Stimulated activated CD8-positive, alpha-beta memory T cell treated with anti-CD3 and anti-CD28 coated beads, Interleukin-7, amount 100 ng/mL, for 1 hour (primary cell): ENCODE measurements at places on chromosomes 2 and 18.

- no peak for DNase-seq
Measured at GRCh38 chr2:234703258-234703657, 206.4 kb upstream of the ARL4C start.

GRCh38 chr18:56030060-56030459, 442.1 kb upstream of the TCF4 start:
- no peak for DNase-seq

GRCh38 chr2:15562354-15563031, 1.4 kb upstream of the NBAS start:
- no peak for DNase-seq

DNA sequence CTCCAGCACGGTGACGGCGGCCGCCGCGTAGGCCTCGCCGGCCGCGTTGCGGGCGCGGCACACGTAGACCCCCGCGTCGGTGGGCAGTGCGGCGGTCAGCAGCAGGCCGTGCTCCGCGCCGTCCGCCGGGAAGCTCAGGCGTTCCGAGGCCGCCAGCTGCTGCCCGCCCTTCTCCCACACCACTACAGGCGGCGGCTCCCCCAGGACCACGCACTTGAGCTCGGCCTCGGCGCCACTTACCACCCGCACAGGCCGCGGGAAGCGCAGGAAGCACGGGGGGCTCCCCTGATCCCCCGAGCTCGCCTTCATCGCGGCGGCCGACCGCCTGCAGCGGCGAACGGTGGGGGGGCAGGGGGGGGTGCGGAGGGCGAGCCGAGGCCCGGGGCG, 422 bp downstream of the OBSL1 start:
- no peak for DNase-seq

DNA sequence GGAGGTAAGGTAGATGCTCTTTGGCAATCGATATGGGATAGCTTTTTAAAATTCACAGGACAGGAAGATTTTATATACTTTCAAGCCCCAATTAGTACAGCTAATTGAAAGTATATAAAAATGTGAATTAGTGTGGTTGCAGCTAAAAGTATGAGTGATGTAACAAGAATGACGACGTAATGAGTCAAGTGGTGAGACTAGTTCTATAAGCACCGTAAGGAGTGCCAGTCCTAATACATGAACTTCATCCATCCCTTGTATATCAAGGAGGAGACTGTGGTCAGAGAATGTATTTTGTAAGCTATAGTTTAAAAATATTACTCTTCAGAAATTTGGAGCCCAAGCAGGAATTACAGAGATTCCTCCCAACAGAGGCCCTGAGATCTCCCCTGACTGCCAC, 25.8 kb downstream of the DNAJC27 start:
- no peak for DNase-seq

GRCh38 chr2:219298759-219299371, 10.3 kb downstream of the PTPRN start:
- DNase-seq, result peak; percentile 80

DNA sequence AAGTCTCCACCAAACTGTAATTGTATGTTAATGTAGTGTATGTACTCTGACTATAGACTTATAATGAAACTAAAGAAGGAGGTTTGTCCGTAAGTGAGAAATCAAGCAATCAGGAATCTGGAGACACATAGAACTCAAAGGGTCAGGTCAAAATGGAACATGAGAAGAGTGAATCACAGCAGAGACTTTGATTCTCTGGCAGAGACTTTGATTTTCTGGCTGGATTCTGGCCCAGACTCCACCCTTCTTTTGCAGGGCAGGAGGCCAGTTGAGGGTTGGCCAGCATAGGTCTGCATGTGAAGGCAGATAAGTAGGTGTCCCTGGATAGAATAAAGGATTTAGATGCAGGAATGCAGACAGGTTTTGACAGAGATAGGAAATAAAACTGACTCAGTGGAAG, 11.0 kb upstream of the NCKAP5 start:
- no peak for DNase-seq

- DNase-seq, result no peak
Measured at GRCh38 chr2:194002699-194003368, 1654.2 kb upstream of the SLC39A10 start.

DNA sequence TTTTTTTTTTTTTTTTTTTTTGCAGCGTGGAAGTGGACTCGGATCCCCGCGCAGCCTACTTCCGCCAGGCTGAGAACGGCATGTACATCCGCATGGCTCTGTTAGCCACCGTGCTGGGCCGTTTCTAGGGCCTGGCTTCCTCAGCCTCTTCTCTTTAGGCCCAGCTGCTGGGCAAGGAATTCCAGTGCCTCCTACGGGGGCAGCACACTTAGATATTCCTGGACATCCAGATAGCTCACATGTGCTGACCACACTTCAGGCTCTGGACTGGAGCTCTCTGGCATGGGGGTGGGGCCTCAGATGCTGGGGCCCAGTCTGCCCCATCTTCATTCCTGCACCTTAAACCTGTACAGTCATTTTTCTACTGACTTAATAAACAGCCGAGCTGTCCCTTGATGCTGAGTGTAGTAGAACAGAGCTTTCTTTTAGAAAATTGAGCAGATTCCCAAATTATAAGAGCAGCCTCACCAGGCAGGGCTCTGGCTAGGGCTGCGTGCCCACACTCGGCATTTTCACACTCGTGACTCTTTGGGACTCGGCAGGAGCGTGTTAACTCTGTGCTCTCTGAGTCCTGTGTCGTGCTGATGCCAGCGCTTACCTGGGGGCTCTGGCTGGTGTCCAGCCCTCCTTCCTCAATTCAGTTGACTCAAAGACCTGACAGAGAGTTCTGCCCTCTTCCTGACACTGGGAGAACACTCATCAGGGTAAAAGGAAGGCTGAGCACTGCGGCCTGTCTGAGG, 19.3 kb downstream of the SLC30A3 start:
- no peak for DNase-seq

GRCh38 chr2:100213595-100213994, 71.2 kb upstream of the AFF3 start:
- DNase-seq, result no peak

DNA sequence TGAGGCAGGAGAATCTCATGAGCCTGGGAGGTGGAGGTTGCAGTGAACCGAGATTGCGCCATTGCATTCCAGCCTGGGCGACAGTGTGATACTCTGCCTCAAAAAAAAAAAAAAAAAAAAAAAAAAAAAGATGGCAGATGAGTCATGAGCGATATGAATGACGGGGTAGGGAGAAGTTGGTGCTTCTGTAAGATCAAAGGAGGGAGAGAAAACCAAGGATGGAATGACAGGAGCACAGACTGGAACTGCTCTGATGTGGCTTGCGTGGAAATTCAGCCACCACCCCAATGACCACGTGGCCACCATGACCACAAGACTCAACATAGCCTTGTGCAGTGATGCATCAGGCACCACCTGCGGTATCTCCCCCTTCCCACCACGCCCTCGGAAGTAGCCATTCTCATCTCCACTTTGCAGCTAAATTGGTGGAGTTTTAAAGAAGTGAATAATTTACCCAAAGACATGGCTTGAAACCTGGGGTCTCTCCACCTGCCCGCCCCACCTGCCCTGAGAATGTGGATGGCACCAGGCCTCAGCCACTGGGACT, 96.0 kb downstream of the ACKR3 start:
- no peak for DNase-seq

GRCh38 chr2:190457256-190457655, 49.1 kb downstream of the MFSD6 start:
- no peak for DNase-seq

- no peak for DNase-seq
Measured at GRCh38 chr18:35441857-35442595, 55.7 kb downstream of the INO80C start.

DNA sequence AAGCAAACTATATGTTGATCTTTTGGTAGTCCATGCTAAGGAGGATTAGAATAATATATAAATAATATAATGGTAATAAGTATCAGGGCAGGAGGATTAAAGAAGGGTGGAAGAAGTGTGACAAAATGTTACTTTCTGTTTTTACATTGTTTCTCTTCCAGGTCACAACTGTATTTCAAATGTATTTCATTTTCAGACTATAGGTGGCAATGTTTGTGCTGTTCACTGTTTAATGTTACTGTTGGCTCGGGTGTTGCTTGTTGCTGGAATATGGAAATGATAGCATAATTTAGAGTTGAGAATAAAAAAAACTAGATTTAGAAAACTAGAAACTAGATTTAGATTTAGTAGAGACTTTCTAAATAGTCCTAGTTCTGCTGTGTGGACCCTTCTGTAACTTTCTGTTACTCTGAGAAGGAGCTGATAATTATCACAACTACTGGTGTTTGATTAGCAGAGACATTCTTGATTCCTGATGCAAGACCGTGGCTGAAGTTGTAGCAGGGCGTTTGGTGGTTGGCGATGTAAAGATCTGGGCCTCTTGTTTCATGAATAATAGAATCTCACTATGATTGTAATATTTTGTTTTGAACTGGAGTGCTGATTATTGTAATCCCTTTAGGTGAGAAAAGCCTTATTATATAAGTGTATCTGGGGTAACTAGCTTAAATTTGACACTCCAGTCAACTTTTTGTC, 7.9 kb downstream of the NEDD4L start:
- no peak for DNase-seq

DNA sequence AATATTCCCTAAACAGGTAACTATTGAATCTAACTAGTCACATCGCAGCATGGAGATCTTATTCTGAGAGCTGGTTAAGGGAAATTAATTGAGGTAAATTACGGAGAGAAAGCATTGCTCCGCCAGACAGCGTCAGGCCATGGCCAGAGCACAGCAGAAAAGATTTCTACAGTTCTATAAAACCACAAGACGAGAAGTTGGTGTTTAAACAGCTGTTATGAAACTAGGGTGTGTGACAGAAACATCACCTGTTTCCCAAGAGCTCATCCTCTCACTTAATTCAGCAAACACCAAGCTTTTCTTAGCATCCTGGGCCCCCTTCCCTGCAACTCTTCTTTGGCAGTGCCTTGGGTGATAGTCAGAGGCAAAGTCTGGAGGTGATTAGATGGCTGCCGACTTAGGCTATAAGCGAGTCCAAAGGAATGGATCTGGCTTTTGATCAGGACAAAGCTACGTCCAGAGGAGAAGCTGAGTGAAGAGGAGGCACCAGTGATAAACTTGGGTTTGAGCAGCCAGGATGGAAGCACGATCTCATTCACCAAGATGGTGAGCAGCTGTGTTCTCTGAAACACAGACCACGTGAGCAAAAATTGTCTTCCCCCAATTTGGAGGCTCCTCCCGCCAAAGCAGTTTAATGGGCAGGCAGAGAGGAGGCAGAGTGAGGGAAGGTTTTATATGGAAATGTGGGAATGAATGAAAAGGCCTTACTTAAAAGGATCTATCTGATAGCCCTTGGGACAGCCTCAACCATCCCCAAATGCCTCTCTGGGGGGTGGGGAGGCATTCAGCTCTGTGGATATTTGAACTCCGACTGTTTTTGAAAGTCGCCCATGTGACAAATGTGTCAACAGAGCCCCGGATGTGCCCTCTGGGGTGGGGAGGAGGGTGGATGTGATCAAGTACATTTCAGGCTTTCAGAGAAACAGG, 57.8 kb downstream of the PKDCC start:
- peak; percentile 49 for DNase-seq
